Epithelial cell of alveolus of lung (primary cell): ENCODE measurements at places on chromosomes 4 and X. TPM values are rescaled to one million over a fixed set of nuclear protein-coding genes. Genes with fewer than 3 reads are reported as not detected.

Gene MEPE
- not detected in 2 replicates for total RNA-seq

Gene HTN1
- not detected in 2 replicates for total RNA-seq

Gene BBS12
- 2.2 and 3.9 TPM in 2 replicates for total RNA-seq

Gene ITIH6
- total RNA-seq = not detected in 2 replicates

Gene PRKG2
- 1.9 and 22.0 TPM in 2 replicates for total RNA-seq

Gene NXF2
- total RNA-seq = not detected in 2 replicates
